CD4-positive, alpha-beta T cell treated with Interleukin-6 for 4 hours (primary cell): ENCODE measurements at places on chromosomes 11 and 22.

DNA sequence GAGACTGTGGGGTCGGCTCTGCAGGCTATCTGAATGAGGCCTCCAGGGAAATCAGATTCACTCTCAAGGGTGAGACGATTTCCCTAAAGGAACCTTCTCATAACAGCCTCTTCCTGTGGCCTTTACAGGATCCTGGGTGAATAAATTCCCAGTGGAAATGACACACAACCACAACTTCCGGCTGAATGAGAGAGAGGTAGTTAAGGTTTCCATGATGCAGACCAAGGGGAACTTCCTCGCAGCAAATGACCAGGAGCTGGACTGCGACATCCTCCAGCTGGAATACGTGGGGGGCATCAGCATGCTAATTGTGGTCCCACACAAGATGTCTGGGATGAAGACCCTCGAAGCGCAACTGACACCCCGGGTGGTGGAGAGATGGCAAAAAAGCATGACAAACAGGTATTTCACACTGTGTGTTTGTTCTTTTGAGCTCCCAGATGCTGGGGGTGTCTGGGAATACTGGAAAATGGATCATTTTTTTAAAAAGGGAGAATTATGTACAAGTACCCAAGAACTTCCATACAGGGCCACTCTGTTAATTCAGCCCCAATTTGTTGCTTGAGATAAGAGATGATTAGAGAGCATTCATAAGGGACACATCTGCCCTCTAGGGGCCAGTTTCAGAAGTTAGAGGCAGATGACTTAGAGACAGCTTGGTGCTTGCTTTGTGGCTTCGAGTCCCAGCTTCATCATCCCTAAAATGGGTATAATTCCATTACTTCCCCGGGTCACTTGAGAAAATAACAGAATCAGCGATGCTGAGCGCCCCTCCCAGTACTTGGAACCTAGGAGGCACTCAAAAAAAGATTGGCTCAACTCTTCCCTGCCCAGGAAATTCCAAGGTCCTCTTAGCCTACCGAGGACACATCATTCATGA, 10.2 kb downstream of the SERPIND1 start:
- DNase-seq: peak; percentile 48

GRCh38 chr11:7696424-7696823, 9.9 kb downstream of the OVCH2 start:
- no peak for DNase-seq

DNA sequence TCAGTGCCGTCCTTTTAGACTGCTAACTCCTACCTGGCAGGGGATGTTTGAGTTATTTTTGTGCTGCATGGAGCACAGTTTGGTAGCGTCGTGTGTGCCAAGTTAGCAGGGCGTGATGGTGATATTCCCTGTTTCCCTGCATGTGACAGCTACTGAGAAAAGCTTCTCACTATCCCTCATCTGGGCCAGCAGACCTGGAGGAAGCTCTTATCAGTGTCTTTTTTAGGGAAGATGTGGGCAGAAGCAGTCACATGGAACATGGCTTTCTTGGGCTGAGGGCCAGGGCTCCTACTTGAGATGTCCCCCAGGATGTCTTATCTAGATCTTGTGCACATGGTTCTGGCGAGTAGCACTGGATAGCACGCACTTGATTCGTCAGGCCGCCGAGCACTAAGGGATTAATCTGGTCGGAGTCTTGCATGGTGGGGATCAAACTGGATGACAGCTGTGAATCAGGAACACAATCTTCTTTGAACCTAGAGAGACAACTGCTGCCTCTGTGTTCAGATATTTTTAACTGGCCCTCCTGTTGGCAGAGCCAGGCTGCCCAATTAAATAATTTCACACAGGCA, 33.8 kb downstream of the TECTA start:
- no peak for DNase-seq

GRCh38 chr11:13090228-13090708, 81.2 kb downstream of the RASSF10 start:
- no peak for DNase-seq

- no peak for DNase-seq
Measured at GRCh38 chr11:57294225-57295131, 30.3 kb downstream of the TNKS1BP1 start.

DNA sequence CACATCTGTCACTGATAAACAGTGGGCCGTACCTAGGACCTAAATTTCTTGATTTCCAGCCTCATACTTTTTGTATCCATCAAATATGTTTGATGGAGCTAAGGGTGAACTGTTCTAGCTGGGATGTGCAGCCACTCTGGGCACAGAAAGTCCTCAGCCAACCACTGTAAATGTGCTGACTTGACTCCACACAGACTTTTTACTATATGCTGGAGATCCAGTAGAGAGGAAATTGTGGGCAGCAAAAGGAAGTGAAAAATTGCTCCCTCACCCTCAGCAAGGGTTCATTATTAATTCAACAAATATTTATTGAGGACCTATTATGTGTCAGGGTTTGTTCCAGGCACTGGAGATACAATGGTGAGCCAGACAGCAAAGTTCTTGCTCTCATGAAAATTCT, 54.2 kb upstream of the AMPD3 start:
- no peak for DNase-seq

- DNase-seq: no peak
Measured at GRCh38 chr11:44243595-44244343, 66.2 kb downstream of the ALX4 start.

DNA sequence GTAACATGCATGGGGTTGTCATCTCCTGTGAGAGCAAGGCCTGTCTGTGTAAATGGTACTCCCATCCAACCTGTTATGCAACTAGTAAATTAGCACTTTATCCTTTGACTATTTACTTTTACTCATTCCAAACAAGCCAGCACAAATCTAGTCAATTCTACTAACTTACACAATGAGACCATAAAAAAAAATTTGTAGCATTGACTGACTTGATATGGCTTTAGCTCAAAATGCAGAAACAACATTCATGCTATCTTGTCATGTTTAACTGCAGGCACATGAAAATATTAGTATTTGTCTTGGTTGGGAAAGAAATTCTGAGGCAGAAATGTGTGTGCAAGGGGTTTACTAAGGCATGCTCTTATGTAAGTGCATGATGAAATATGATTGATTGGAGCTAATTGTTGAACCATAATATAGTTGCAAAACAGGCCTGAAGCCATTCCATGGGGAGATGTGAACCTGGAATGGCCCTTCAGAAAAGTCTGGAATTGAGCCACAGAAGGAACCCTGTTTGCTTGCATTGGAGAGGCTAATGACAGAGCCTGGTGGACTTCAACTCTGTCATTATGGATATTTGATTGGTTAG, 2.5 kb downstream of the SLC22A25 start:
- DNase-seq: no peak

DNA sequence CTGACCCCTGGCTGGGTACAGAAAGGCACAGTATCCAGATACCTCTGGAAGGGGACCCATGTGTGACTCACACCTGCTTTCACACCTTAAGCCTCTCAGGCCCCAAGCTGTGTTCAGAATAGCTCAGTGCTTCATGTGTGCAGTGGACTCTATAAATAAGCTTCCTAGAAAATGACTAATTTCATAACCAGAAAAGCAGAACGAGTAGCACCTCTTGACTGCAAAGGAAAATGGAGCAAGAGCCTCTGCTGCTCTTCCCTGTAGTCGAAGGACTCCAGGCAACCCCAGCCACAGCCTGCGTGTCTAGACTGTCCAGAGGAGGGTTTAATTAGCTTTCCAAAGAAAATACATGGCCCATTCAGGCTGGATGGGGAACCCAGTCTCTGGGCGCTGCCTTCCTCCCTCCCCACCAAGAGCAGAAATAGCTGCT, 23.1 kb downstream of the PTPN5 start:
- no peak for DNase-seq

DNA sequence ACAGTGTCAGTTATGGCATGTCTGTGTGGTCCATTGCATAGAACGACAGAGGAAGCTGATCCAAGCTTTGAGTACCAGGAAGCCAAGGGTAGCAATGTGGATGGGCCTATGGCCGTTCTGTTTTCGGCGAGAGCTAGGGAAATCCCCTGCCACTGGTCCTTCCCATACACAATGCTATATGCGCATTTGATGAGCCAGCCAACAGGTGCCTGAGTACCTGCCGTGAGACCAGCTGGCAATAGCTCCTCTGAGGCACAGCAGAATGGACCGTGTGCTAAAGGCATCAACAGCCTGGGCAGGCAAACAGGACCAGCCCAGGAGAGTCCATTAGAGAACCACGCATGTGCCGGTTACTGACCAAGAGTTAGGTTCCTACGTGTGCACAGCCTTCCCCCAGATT, 753.0 kb downstream of the NTM start:
- no peak for DNase-seq

DNA sequence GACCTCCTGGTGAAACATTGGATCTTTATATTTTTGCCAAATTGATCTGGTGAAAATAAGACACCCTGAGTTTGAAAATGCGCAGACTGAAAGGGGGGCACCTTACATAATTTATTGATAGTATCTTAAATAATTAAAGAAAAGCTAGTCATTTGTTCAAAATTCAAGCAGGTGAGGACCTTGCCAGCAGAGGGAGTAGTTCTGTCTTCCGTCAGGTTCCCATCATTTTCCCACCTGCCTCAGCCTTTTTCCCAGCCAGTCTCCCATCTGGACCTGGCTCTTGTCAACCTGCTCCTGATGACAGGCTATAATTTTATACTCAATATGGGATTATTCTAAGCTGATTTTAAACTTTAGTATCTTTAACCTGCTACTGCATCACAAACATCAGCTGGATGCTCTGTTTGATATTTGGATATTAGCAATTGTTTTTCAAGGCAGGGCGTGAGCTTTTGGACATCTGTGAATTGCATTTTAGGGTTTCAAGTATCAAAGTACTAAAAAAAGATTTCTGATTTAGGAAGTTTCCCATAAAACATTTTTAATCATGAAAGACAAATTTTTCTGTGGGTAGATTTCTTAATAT, 132.0 kb downstream of the ELP4 start:
- no peak for DNase-seq

DNA sequence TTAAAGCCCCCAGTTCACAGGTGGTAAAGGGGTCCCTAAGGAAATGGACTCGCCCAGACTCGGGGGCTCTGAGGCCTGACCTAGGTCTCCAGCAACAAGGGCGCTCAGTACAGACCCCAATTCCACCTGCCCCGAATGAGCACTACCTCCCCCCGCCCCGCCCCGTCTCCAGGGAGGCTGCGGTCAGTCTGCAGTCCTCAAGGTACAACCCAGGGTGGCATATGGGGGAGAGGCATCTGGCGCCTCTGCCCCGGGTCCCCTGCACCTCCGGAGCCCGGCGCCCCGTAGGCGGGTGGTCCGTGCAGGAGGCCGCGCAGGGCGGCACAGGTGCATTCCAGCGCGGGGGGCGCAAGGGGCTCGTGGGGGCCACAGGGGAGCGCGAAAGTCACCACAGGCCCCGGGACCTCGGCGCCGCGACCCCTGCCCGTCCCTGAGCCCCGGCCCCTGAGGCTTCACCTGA, 361 bp downstream of the CTSD start:
- DNase-seq: no peak

- no peak for DNase-seq
Measured at GRCh38 chr11:86150847-86151173, 81.9 kb upstream of the PICALM start.

- no peak for DNase-seq
Measured at GRCh38 chr11:65329478-65329877, 4.2 kb upstream of the DPF2 start.

GRCh38 chr11:84969103-84969502, 658.0 kb downstream of the DLG2 start:
- DNase-seq: no peak

- no peak for DNase-seq
Measured at GRCh38 chr11:46649180-46649738, 31.9 kb downstream of the ATG13 start.

DNA sequence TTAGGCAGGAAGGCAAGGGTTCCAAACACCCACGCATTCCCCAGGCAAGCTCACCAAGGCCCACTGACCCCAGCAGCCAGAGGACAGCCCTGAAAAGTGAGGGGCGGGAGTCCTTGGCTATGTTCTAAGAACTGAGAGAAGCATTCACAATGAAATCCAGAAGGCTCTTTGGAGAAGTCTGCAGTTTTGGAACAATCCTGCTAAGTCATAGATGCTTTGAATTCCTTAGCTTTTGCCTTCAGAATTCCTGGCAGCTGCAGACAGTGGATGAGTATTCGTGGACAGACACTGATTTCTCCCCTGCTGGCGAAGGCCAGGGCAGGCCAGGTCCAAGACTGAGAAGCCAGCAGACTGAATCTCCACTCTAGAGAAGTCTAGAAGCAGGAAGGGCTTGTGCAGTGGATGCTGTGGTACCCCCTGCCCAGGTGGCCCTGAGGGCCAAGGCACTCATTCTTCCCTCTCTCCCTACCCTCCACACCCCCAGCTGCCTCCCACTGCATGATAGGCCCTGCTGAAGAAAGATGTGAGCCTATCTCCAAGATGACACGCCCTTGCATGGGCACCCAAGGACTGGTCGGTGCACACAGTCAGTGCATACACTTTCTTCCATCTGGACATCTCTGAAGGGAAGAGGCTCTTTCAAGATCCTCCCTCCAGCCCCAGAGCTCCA, 133.2 kb upstream of the TEAD1 start:
- no peak for DNase-seq

- no peak for DNase-seq
Measured at GRCh38 chr11:20415432-20415831, 27.9 kb downstream of the PRMT3 start.

DNA sequence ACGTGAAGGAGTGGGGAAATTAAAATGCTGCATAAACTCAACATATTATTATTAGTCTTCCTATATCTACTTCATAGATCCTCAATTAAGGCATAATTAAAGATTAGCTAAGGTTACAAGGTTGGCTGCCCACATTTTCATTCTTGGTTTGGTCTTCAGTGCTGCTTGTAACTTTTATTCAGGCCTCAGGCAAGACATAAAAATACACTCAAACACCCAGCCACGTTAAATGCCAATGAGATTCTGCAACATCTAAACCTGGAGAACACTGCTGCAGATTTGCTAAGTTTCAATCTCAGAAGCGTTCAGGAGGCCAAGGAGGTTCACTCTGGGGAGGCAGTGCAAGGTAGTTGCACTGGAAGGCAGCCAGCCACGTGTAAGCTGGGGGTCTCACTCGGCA, 358.7 kb upstream of the NARS2 start:
- no peak for DNase-seq

DNA sequence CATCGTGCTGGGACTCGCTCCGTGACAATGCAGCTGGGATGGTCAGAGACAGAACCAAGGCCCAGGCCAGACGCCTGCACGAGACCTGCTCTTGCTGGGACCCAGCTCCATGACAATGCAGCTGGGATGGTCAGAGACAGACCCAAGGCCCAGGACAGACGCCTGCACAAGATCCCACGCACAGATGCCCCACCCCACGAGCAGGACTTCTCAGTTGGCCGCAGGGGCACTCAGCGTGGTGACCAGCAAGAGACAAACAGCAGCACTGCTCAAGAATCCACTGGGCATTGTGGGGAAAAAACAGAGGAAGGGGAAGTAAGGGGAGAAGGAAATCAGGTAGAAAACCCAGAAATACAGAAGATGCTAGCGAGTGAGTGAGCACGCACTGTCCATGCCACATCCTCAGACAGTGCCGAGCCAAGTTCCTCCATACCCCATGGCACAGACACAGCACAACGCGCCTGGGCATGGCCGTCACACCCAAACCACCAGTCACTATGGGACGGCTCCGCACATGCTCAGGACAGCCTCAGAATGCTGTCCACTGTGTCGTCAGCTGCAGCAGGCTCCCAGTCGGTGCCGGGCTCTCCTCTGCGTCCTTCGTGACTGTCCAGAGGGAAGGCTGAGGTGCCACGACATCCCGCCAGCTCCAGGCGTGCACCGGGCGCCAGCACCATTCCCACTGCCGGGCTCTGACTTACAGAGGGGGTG, 44.5 kb downstream of the BRD1 start:
- DNase-seq: no peak

- no peak for DNase-seq
Measured at GRCh38 chr22:22892096-22893052, 4.8 kb downstream of the IGLL5 start.
